Thoracic aorta (tissue), 2 donors: ENCODE measurements at places on chromosomes 6 and 20. TPM values are rescaled to one million over a fixed set of nuclear protein-coding genes. Genes with fewer than 3 reads are reported as not detected.

SPTLC3 gene
- total RNA-seq = 4.5 TPM

GGTLC1 gene
- not detected for total RNA-seq

C6orf136 gene
- total RNA-seq = 17.1 TPM

CLDN20 gene
- total RNA-seq = not detected

TRDN gene
- not detected for total RNA-seq

HMGCLL1 gene
- total RNA-seq = not detected

ESR1 gene
- total RNA-seq = 4.9 TPM

GRCh38 chr20:49945701-49946477, 9.7 kb downstream of the RNF114 start:
- no peak for DNase-seq

DNA sequence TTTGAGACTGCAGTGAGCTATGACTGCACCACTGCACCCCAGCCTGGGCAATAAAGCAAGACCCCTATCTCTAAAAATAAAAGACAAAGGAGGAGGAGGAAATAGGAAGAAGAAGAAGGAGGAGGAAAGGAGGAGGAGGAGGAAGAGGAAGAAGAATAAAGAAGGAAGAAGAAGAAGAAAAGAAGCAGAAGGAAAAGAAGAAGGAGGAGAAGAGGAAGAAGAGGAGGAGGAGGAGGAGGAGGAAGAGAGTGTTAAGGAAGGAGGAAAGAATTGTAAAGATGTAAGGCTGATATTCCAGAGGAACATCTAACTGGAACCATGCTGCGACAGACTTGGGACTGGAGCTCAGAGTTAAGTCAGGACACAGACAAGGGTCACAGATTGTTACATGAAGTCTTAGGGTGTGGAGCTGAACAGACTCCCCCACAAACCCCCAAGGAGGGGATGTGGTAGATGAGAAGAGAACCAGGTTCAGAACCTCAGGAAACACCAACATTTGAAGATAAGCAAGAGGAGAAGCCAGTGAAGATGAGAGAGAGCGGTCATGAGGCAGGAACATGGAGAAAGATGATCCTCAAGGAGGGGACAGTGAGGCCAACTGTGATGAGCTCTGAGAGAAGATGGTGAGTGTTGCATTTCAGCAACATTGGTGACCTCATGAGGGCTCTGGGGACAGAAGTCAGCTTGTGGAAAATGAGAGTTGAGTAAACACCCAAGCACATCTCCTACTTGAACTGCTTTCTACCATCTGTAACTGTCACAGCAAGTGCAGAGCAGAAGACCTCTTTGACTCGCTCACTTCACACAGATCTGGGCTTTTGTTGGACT, 118.2 kb downstream of the CD164 start:
- no peak for DNase-seq

DNA sequence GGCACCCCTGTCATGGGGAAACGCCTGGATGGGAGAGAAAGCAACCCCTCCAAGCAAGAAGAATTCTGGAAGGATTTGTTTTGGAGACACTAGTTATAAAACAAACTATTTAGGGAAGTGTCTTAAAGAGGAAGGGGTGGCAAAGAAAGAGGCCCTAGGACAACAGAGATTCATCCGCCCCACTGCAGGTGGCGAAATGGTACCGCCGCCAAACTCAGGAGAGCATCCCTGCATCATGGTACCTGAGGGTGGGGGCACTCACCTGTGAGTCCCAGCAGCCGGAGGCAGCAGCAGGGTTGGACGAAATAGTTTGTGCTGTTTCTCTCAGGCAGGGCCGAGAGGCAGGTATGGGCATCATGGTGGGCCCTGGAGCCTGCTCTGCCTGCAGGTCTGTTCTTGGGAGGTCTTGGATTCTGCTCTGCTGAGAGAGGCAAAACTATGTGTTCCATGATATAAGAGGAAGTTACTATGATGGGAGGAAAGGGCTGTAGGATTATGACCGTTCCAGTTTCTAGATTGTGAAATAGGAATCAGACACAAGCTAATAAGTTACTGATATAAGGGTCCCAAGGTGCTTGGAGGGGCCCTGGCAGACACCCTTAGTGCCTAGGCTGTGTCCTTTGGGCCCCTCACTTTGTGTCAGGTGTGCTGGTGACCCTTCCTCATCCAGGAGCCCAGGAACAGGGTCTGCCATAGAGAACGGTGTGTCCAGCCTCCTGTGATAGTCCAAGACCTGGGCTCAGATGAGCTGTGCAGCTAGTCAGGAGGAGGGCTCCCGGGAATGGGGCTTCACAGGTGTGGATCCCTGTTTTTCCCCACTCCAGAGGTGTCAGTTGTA, 20.4 kb downstream of the SIRPD start:
- DNase-seq = no peak

GRCh38 chr6:116363759-116364158, 7.0 kb upstream of the DSE start:
- DNase-seq = no peak

GRCh38 chr6:166413491-166413951, 30.8 kb upstream of the MPC1 start:
- no peak for DNase-seq

- DNase-seq = no peak
Measured at GRCh38 chr6:114142258-114142657, 171.3 kb upstream of the HDAC2 start.

GRCh38 chr20:58706150-58706892, 13.7 kb downstream of the NPEPL1 start:
- no peak for DNase-seq

DNA sequence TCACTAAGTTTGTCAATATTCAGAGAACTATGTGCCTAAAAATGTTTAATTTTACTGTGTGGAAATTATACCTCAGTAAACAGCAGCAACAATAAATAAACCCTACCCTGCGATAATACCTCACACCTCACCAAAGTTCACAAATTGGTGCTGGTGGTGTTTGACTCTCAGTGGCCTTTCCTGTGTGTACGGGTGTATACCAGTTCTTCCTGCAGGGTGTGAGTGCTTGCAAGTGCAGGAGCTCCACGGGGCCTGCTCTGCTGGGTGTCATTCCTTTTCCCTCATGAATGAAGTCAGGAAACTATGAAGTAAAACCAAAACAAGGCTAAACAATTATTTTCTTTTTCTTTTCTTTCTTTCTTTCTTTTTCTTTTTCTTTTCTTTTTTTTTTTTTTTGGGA, 4.1 kb upstream of the ENPP5 start:
- DNase-seq = no peak

DNA sequence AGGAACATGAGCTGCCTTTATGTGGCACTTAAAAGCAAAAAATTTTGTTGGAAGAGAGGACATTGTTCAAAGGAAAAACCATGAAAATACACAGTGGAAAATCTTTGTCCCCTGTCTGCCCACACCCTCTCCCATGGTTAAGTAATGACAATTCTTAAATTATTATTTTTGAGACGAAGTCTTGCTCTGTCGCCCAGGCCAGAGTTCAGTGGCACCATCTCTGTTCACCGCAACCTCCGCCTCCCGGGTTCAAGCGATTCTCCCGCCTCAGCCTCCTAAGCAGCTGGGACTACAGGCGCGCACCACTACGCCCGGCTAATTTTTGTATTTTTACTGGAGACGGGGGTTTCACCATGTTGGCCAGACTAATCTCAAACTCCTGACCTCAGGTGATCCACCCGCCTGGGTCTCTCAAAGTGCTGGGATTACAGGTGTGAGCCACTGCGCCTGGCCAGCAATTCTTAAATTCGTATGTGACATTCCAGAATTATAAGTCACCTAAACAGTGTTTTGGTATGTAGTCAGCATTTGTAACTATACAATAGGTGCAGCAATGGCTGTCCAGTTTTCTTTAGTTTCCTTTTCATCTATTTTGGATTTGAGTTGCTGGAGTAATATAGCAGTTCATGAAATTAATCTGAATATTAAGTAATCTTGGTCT, 636 bp upstream of the SSR1 start:
- DNase-seq = no peak

DNA sequence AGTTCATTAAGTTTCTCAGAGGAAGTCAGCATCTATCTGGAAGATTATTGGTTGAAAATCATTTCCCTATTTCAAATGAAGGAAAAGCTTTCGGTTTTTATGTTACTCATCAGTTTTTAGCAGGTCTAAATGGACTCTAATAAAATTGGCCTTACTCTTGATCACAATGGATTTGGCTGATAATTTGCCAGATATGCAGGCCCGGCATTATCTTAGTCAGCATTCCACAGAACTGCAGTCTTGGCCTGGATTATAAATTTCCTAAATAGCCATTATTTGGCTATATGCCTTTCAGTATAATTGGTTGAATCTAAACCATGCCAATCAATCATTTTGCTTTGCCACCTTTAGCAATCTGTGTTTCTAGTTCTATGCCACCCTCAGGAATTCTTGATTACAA, 91.7 kb upstream of the KCNQ5 start:
- no peak for DNase-seq
